SK-N-SH (cell line): ENCODE measurements at places on chromosomes 11 and 22.
A peak's percentile ranks its signal among the peaks of the same experiment; 100 is the strongest.

- no peak for DNase-seq
Observed at GRCh38 chr11:45985212-45985611, 62.8 kb downstream of the LARGE2 start.

- peak; percentile 75 for DNase-seq
Observed at GRCh38 chr11:70662691-70663098, 264.4 kb downstream of the CTTN start.

- no peak for DNase-seq
Observed at GRCh38 chr11:62923601-62924411, 2.6 kb upstream of the CHRM1 start.

DNA sequence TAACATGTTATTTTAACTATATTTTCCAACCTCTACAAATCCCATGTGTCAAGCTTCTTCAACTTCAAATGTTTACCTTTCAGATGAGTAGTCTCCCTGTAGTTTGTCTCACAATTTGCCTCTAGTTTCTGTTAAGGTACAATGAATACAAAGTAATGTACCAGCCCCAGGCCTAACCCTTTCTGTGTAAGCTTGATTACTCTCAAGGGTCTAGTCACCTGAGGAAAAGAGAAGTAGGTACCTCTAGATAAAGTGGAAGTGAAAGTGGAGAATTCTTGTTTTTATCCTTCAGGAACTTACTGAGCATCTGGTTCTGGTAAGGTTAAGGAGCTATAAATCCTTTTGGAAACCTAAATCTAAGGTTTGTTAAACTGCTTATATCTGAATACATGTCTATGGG, at the start of gene OR51A7:
Gene OR51A7, plus strand, starts transcription at position 300 of the 400 bp plus-strand sequence. CDS start 3,587 bp downstream, outside the sequence.
- DNase-seq, result no peak

GRCh38 chr22:41563051-41563711, 2.4 kb downstream of the CSDC2 start:
- no peak for DNase-seq

- peak; percentile 82 for DNase-seq
Observed at GRCh38 chr11:66421492-66422205, 814 bp downstream of the NPAS4 start.

DNA sequence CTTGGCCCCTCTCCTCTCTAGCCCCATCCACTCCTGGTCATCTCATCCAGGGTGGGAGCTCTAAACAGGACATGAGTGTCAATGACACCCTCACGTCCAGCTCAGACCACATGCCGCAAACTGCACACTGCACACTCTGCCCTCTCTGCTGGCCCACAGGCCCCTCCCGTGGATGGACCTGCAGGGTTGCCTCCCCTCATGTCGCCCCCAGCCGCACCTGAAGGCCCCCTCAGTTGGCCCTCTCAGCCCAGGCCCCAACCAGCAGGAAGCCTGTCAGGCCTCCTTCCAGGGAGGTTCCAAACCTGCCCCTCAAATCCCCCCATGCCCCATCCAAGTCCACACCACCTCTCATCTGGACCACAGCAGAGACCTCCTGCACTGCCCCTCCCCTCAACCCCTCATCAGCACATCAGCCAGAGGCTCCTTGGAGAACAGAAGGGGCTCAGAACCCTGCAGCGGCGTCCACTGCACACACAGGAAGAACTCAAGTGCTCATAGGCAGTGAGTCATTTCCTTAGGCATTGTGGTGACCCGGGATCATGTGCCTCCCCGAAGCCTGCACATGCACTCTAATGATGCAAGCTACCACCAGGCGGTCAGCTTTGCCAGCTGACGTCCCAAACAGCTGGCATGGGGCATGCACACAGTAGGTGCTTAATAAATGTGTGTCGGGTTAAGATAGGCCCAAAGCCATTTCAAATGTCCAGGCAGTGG, 12.9 kb upstream of the CDKN1C start:
- no peak for DNase-seq

GRCh38 chr11:97943493-97943892, 1077.3 kb upstream of the CNTN5 start:
- no peak for DNase-seq

DNA sequence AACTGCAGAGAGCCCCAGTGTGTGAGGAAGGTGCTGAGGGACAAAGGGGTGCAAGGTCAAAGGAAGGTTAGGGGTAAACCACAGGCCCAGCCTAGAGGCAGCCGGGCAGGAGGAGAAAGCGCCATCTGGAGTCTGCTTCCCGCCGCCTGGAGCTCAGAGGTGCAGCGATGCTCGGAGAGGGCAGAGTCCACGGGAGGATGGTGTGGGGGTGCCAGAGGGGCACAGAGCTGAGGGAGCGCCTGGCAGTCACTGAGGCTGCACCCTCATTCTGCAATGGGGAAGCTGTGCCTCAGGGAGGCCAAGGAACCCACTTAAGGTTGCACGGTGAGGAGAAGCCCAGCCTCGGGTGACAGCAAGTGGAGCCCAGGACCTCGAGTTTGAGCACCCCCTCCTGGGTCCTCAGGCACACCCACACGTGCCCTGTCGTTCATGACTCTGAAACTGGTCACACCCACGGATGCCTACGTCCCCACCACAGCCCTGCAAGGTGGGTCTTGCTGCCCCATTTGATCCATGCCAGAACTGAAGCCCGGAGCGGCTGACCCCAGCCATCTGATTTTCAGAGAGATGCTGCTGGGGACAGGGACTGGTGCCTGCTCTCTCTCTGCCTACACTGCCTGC, 1.6 kb downstream of the IL2RB start:
- no peak for DNase-seq

DNA sequence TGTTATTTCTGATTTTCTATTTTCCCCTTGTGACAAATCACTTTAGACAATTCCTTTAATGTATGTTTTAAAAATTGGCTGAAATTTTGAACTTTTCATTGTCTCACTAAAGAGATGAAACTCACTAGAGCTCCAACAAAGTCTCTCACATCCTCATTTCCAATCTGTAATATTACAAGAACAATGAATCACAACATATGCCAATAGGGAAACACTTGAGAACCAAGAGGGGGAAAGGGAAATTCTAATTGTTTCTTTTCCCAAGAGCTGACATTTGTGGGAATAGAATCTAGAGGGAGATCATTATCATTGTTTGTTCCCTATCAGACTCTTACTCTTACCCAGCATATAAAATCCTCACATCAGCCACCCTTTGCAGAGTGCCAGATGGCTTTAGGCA, 28.2 kb downstream of the OR10D3 start:
- no peak for DNase-seq

GRCh38 chr11:17991783-17992433, 20.9 kb downstream of the SERGEF start:
- peak; percentile 66 for DNase-seq

- no peak for DNase-seq
Observed at GRCh38 chr11:98734686-98735085, 286.1 kb upstream of the CNTN5 start.

- peak; percentile 95 for DNase-seq
Observed at GRCh38 chr22:37745548-37746365, 48.9 kb downstream of the TRIOBP start.

- DNase-seq, result no peak
Observed at GRCh38 chr11:66136752-66137123, 66.7 kb downstream of the PACS1 start.

GRCh38 chr11:2701898-2702434, 2.2 kb upstream of the KCNQ1OT1 start:
- no peak for DNase-seq

DNA sequence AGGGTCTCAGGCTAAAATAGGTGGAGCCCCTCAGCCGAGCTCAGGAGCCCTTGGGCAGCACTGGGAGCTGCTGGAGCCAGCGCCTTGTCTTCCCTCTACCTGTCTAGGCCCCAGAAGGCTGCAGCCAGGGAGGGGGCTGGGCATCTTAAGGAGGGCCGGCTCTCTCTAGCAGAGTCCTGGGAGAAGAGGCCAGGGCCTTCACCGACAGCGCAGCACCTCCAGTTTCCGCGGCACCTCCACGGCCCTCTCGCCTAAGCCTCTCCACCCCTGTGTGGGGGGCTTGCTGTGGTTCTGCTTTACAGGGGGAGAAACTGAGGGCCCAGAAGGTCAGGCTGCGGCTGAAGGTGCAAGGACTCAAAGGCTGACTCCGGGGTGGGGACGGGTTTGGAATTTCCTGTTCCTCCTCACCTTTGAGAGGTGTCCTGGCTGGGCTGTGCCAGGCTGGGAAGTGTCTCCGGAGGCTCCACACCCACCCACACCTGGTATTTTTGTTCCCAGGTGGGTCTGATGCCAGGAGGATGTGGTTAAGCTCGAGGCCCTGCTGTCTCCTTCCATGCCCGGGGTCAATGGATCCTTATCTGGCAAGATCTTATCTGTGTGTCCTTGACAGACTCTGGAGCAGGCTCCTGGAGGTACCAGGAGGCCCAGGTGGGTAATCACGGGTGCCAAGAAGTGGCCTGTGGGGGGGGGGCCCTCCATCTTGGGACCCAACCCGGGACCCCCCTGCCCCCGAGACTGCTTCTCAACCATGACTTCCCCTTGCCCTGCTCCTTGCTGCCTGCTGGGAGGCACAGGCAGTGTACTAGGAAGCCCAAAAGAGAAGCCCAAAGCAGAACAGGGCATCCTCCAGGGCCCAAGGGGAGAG, 95.3 kb upstream of the FGF3 start:
- no peak for DNase-seq

GRCh38 chr22:36976606-36977005, 42.6 kb downstream of the TST start:
- no peak for DNase-seq

- DNase-seq, result peak; percentile 83
Observed at GRCh38 chr22:25362215-25362882, 142.9 kb downstream of the CRYBB2 start.

DNA sequence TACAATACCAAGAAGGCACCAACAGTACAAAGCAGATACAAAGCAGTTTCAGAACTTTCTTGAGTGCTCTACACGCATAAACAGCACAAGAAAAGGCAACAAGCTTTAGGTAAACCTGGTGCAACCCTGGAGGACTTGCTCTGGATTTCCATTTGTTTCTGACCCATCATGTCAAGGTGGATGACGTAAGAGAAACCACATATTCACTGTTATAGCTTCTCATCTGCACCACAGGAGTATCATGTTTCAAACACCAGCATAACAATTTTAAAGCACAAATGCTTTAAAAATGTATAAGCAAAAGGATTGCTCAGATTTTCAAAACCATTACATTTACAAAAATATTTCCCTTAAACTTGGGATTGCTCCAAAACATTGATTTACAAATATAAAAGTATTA, 25.0 kb upstream of the YPEL1 start:
- DNase-seq, result no peak

DNA sequence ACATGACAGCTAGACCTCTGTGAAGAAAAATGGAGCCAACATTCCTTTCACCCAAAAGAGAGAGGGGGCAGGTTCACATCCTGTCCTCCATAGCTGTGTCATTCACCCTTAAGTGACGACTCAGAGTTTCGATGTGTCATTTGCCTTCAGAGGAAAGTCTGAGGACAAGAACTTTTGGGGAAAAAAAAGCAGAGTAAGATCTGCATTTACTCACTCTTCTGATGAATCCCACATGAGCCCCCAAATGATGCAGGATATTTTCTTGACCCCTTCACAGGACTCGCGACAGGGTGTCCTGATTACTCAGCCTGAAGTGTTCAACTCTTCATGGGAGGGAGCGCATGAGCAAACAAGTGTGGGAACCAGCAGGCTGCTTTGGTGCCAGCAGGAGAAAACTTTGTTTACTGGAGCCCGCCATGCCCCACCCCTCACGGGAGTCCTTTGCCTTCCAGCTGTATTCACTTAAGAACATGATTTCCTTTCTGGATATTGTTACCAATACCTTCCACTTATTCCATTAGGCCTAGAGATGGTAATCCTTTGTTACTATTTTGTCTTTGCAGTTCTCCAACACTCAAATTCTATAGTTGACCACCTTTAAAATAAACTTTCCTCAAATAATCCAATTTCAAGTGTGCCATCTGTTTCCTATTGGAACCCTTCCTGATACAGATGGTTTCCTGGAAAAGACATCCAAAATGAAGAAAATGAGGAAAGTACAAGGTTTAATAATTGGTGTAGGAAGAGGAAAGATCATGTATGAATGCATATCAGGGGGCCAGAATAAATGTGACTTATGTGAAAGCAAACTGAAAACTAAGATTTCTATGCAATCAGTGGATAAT, 729.8 kb downstream of the FAM181B start:
- no peak for DNase-seq

DNA sequence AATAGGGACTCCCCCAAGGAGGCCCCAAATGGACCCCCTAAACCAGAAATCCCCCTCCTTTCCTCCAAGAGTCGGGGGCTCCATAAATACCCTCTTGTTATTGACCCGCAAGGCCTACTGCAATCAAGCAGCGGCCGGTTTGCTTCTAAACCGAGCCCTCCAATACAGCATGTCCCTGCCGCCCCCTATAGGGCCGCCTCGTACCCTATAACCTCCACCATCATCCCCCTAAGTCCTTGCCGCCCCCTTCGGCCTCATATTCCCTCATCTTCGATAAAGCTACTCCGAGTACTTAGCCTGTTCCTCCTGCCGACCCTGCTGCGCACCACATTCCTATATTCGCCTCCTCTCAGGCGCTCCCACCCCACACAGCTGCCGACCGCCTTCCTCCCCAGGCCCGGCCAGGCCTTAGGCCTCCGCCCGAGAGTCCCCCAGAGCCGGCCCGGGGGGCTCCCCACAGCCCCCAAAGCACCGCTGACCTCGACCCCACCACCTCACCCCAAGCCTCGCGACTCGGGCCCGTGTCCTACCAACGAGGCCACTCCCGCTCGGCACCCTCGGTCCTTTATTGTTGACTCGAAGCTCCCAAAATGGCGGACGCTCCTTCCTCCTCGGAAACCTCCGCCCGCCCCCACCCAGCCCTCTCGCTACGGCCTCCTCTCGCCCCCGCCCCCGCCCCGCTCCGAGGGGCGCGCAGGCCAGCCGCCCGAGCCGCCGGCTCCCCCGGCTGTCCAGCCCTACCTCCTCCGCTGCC, 430 bp downstream of the DDX6 start:
- peak; percentile 79 for DNase-seq

- DNase-seq, result no peak
Observed at GRCh38 chr11:125724125-125724524, 22.0 kb upstream of the PATE1 start.

DNA sequence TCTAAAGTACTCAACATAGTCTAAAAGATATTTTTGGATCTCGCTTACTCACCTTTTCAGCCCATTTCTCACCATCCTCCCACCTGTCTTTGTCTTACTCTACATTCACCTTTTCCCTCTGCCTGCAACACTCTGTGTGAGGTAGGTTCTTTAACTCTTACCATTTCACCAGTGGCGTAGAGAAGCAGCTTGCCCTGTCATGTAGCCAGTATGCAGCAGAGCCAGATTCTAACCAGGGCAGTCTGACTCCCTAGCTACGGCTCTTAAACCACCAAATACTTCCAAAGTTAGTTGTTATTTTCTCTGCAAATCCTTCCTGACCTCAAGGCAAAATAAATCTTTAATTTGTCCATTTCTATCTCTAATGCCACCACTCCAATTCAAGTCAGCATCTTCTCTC, 7.5 kb downstream of the ALG8 start:
- no peak for DNase-seq
